ENCODE measurements at places on chromosomes 4 and X. TPM values are rescaled to one million over a fixed set of nuclear protein-coding genes. Genes with fewer than 3 reads are reported as not detected.

DNA sequence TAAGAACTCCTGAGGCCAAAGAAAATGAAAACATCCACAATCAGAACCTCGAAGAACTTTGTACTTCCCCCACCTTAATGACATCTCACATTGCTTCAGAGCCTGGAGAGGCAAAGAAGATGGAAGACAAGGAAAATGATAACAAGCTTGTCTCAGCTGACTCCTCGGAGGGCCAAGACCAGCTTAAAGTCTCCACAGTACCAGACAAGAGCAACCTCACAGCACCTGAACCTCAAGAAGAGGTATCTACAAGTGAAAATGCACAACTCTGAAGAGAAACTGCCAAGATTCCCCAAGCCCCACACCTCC, 97.5 kb downstream of the HNRNPD start:
- no peak for DNase-seq
- H3K4me1 ChIP-seq: no peaks in the 10 kb centered on the region
- no peak overlapping the region for H3K4me3 ChIP-seq
- H3K27me3 ChIP-seq: peaks cover 6% of the 10 kb centered on the region

KCND1 gene
- total RNA-seq: 1.5 TPM

DNA sequence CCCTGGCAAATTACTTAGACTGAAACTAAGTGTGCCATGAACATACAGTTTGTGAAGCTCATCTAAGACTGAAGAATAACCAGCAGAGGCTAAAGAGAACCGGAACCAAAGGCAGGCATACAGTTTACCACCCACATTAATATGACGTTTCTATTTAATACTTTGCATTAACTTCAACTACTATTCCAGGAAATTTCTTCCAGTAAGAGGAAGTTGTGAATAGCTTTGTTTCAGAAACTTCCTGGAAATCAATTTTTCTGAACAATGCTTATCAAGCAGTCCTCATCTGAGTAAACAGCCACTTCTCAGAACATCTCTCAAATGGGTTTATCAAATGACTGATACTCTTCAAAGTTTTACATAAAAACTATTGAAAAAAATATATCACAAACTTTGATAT, 252.7 kb downstream of the OPHN1 start:
- no peaks in the 10 kb centered on the region for H3K36me3 ChIP-seq
- H3K27me3 ChIP-seq: no peaks in the 10 kb centered on the region
- no peak overlapping the region for H3K4me3 ChIP-seq
- peaks cover 6% of the 10 kb centered on the region for H3K4me1 ChIP-seq
- no peak for DNase-seq
- no peak overlapping the region for H3K27ac ChIP-seq

MTM1 gene
- 8.9 TPM for total RNA-seq

GRCh38 chrX:13864264-13864663, 47.4 kb upstream of the GPM6B start:
- no peaks in the 10 kb centered on the region for H3K27me3 ChIP-seq
- H3K4me1 ChIP-seq: peaks cover 13% of the 10 kb centered on the region
- H3K27ac ChIP-seq: no peak overlapping the region

VSIG1 gene
- not detected for total RNA-seq

- peak; percentile 44 for DNase-seq
- H3K27me3 ChIP-seq: no peaks in the 10 kb centered on the region
- H3K4me1 ChIP-seq: peaks cover 24% of the 10 kb centered on the region
- peaks cover 25% of the 10 kb centered on the region for H3K36me3 ChIP-seq
- no peak overlapping the region for H3K4me3 ChIP-seq
These were observed 6.6 kb downstream of the HCCS start for GRCh38 chrX:11117745-11118144.

- no peak for DNase-seq
- no peaks in the 10 kb centered on the region for H3K36me3 ChIP-seq
- H3K4me3 ChIP-seq: no peak overlapping the region
- H3K4me1 ChIP-seq: no peaks in the 10 kb centered on the region
- no peaks in the 10 kb centered on the region for H3K27me3 ChIP-seq
- H3K27ac ChIP-seq: no peak overlapping the region
These were observed 19.6 kb downstream of the PTPN13 start for GRCh38 chr4:86613734-86614133.

GRCh38 chr4:151865312-151865711, 104.5 kb upstream of the GATB start:
- peaks cover 6% of the 10 kb centered on the region for H3K27me3 ChIP-seq
- no peaks in the 10 kb centered on the region for H3K36me3 ChIP-seq
- no peak overlapping the region for H3K27ac ChIP-seq

DNA sequence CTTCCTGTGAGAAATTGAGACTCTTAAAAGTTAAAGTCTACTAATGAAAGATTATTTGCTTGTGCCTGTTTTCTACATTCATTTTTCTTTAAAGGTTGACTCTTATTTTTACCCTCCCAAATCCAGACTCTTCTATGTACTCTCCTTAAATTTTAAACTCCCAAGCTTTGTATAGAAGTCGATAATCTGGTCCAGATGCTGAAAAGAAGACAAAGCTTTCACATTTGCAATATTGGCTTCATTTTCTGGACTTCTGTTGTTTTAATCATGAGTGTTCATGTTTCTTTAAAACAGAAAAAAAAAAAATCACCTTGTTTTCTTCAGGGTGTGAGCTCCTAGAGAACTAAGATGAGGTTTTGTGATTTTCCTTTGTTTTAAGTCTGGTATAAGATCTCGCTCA, 53.2 kb upstream of the TBC1D14 start:
- peaks cover 46% of the 10 kb centered on the region for H3K36me3 ChIP-seq
- H3K27ac ChIP-seq: peak overlapping the region; percentile 47
- peaks cover 23% of the 10 kb centered on the region for H3K4me1 ChIP-seq
- no peak overlapping the region for H3K4me3 ChIP-seq
- DNase-seq: peak; percentile 23
- H3K27me3 ChIP-seq: no peaks in the 10 kb centered on the region

DNA sequence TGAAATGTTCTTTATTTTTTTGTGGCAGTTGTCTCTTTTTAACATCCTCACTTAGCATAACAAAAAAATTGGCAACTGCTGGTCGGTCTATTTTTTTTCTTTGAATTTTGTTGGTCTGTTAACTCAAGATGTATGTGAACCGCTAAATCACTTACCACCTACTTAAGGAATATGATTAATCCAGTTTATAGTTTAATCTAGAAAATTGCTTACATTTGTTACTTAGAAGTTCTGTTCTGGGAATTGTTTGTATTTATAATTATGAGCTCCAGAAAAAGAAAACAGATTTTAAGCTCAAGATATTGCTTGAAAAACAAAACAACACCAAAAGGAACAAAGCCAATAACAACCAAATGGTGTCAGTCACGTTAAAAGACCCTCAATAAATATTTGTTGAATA, 66.1 kb upstream of the KLHL13 start:
- no peak overlapping the region for H3K4me3 ChIP-seq
- H3K27me3 ChIP-seq: no peaks in the 10 kb centered on the region
- no peaks in the 10 kb centered on the region for H3K4me1 ChIP-seq
- no peak for DNase-seq

CACNA1F gene
- not detected for total RNA-seq

- H3K27me3 ChIP-seq: no peaks in the 10 kb centered on the region
- H3K36me3 ChIP-seq: peaks cover 24% of the 10 kb centered on the region
- peaks cover 71% of the 10 kb centered on the region for H3K4me1 ChIP-seq
- peak overlapping the region; percentile 99 for H3K4me3 ChIP-seq
These were observed 5.3 kb downstream of the FGF5 start for GRCh38 chr4:80271801-80272200.

- no peak for DNase-seq
- H3K4me3 ChIP-seq: no peak overlapping the region
- no peaks in the 10 kb centered on the region for H3K4me1 ChIP-seq
- peaks cover 6% of the 10 kb centered on the region for H3K36me3 ChIP-seq
- no peaks in the 10 kb centered on the region for H3K27me3 ChIP-seq
These were observed 96.6 kb downstream of the EVC2 start for GRCh38 chr4:5611750-5612149.

MFAP3L gene
- total RNA-seq: 20.8 TPM

PABPC1L2B gene
- total RNA-seq: not detected

GRCh38 chr4:176287546-176287945, 18.5 kb upstream of the ASB5 start:
- H3K4me1 ChIP-seq: no peaks in the 10 kb centered on the region
- no peaks in the 10 kb centered on the region for H3K27me3 ChIP-seq
- no peaks in the 10 kb centered on the region for H3K36me3 ChIP-seq

DNA sequence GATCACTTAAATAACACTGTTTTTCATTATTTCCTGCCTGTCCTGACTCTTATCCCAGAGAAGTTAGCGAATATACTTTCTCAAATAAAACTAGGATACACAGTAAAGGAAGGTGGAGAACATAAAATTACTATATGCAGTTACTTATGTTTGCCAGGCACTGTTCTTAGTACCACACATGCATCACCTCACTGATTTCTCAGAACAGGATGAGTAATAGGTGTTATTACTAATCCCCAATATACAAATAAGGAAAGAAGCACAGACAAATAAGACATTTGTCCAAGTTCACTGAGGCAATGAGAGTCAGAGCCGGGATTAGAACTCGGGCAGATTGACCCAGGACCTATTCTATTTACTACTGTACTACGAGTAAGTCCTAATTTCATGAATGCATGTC, 91.7 kb downstream of the CORIN start:
- no peaks in the 10 kb centered on the region for H3K36me3 ChIP-seq
- no peaks in the 10 kb centered on the region for H3K27me3 ChIP-seq
- H3K4me3 ChIP-seq: no peak overlapping the region
- no peaks in the 10 kb centered on the region for H3K4me1 ChIP-seq

DNA sequence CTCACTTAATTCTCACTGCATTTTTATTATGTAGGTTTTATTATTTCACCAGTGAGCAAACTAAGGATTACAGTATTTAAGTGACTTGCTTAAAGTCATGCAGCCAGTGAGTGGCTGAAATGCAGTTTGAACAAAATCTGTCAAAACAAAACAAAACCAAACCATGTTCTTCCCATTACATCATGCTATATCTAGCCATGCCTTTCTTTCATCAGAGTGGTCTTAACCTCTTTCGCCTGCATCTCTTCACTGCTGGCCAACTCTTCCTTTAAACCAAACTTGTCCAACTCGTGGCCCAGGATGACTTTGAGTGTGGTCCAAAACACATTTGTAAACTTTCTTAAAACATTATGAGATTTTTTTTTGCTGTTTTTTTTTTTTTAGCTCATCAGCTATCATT, 223.2 kb downstream of the PCDH7 start:
- no peak for DNase-seq
- H3K36me3 ChIP-seq: no peaks in the 10 kb centered on the region
- H3K4me3 ChIP-seq: no peak overlapping the region
- no peak overlapping the region for H3K27ac ChIP-seq
- H3K4me1 ChIP-seq: no peaks in the 10 kb centered on the region
- no peaks in the 10 kb centered on the region for H3K27me3 ChIP-seq

Measured in GM23248 (cell line).